ENCODE measurements at places on chromosomes 13 and 19.

- DNase-seq = no peak
Measured at GRCh38 chr19:4508698-4509097, 9.6 kb downstream of the PLIN4 start.

DNA sequence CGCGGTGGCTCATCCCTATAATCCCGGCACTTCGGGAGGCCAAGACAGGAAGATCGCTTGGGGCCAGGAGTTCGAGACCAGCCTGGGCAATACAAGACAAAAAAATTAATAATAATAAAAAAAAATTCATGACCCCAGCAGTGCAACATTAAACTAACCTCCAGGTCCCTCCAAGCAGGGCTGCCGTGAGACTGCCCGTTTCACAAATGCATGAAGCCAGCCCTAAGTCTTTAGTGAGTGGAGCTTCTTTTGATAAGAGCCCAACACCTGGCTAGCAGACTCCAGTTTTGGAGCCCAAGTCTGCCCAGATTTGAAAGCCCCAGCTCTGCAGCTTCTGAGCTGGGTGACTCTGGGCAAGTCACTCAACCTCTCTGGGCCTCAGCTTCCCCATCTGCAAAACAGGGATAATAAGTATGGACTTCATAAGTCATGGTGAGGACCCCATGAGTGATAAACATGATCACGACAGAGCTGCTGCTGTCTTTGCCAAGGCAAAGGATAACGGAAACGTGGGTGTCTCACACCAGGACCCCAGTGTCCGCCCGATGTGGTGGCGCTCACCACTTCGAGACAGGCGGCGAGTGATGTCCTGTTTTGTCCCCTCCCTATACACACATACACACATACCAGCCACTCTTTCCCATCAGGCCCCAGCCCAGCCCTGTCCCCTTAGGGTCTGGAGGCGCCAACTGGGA lies 38.4 kb upstream of the NANOS3 start:
- no peak for DNase-seq

GRCh38 chr13:23443110-23443509 lies 9.6 kb upstream of the SACS start:
- DNase-seq = no peak

DNA sequence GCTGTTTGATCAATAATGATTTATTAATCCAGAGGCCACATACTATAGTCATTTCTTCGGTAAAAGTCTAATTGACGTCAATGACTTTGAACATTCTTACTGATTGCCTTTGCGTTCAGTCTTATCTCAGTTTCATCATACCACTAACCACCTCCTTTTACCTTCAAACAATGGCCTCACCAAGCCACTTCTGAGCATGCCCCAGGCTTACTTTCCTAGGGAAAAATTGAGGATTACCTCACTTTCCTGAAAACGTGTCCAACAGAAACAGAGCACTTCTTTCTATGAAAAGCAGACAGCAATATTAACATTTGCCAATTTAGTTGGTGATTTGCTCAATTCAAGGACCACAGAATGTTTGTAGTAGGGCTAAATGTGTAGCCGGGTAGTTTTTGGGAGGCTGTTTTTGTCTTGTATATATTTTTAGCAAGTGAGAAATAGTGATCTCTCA lies 157.6 kb downstream of the KLF5 start:
- no peak for DNase-seq

GRCh38 chr19:19610376-19611202 lies 7.9 kb downstream of the PBX4 start:
- no peak for DNase-seq

GRCh38 chr19:5094768-5095567 lies 126.1 kb downstream of the KDM4B start:
- no peak for DNase-seq

DNA sequence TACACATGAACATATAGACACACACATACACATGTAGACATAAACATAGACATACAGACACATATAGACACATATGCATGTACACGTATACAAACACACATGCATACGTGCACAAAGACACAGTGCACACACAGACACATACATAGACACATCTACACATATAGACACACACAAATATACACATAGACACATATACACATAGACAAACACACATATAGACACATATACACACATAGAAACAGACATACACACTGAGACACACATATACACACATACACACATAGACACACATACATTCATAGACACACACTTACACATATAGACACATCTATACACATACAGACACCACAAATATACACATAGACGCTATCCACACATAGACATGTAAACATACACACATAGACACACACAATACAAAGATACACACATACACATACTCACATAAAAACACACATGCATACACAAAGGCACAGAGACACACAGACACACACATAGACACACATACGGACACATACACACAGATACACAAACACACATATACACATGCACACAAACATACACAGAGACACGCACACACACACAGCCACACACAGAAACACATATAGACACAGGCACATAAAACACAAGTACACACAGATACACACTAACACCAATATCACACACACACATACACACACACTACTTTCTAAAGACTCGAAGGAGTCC lies 254.0 kb downstream of the TSHZ3 start:
- no peak for DNase-seq

DNA sequence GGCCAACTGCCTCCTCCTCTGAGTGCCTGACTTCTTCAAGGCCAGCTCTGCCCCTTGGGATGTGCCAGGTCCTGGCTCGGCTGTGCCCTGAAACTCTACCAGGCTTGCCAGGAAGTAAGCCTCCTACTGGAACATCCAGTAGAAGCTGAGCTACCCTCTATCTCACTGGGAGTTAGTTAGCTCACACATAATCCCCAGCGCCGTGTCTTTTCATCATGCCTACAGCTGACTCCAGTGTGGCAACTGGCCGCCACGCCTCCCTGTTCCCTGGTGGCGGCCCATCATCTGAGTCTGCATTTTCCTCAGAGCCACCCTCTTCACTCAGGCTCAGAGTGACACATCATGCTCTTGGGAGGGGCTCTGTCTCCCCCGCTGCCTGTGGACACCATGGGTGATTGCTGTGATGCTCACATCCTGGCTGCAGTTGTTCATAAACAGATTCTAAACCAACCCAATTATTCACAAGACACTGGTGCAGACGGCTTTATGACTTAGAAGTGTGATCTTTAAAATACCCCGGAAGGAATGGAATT lies 131.9 kb upstream of the IRS2 start:
- DNase-seq = no peak

DNA sequence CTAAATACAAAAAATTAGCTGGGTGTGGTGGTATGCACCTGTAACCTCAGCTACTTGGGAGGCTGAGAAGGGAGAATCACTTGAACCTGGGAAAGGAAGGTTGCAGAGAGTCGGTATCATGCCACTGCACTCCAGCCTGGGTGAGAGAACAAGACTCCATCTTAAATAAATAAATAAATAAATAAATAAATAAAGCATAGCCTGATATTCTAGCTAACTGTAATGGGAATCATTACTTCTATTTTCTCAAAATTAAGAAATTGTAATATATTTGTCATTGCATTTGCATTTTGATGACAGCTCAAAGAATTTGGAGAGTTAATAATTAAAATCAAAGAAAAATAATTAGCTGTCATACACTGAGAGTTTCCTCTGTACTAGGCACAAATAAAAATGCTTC lies 561.1 kb downstream of the EFNB2 start:
- no peak for DNase-seq

- no peak for DNase-seq
Measured at GRCh38 chr13:46059405-46059804, 6.9 kb upstream of the ZC3H13 start.

- no peak for DNase-seq
Measured at GRCh38 chr13:25702386-25702785, 330.6 kb downstream of the ATP8A2 start.

GRCh38 chr19:16830679-16831078 lies 1.5 kb downstream of the SIN3B start:
- no peak for DNase-seq

- no peak for DNase-seq
Measured at GRCh38 chr19:2834294-2834871, 6.9 kb upstream of the ZNF555 start.

GRCh38 chr13:37686501-37686900 lies 87.9 kb upstream of the POSTN start:
- DNase-seq = no peak

DNA sequence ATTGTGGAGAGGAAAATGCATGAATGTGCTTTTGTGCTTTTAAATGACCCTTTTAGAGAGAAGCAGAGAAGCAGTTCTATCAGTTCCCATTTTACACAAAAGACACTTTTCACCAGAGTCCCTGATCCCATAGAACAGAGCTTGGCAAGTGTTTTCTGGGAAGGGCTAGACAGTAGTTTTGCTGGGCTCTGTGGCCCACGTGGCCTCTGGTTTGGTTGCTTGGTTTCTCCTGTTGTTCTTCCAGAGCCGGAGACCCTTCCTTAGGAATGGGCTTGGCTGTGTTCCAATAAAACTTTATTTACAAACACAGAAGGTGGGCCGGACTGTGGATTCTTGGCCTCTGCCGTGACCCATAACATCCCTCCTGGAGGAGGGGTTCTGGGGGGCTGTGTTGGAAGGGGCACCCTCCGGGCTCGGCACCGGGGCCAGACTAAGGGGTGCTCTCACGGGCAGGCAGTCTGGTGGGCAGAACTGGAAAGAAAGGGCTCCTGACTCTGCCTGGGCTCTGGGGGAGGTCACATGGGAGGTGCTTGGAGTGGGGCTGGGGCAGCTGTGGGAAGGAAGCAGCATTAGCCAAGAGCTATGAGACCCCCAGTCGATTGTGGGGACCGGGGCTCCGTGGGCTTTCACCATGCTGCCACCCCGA lies 3.2 kb downstream of the SPPL2B start:
- no peak for DNase-seq
